Dermis microvascular lymphatic vessel endothelial cell (primary cell): ENCODE measurements at places on chromosomes 7 and 10.

DNA sequence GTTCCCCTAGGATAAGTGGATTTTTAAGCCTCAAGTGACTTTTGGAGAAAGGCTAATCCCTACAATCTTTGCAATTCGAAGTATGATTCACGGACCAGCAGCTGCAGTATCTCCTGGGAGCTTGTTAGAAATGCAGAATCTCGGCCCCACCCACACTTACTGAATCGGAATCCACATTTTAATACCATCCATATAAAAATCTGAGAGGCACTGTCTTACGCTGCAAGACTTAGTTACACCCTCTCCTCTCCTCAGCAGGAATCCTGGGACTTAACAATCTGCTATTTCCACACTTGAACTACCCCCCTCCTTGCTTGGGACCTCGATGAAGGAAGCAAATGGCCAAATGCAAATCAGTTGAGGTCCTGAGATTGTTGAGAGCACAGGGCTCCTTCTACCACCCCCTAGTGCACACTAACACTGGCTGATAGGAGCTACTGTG, 21.0 kb downstream of the ITPRIP start:
- no peak for DNase-seq

GRCh38 chr10:52599551-52600200, 172.9 kb downstream of the MBL2 start:
- DNase-seq, result no peak

DNA sequence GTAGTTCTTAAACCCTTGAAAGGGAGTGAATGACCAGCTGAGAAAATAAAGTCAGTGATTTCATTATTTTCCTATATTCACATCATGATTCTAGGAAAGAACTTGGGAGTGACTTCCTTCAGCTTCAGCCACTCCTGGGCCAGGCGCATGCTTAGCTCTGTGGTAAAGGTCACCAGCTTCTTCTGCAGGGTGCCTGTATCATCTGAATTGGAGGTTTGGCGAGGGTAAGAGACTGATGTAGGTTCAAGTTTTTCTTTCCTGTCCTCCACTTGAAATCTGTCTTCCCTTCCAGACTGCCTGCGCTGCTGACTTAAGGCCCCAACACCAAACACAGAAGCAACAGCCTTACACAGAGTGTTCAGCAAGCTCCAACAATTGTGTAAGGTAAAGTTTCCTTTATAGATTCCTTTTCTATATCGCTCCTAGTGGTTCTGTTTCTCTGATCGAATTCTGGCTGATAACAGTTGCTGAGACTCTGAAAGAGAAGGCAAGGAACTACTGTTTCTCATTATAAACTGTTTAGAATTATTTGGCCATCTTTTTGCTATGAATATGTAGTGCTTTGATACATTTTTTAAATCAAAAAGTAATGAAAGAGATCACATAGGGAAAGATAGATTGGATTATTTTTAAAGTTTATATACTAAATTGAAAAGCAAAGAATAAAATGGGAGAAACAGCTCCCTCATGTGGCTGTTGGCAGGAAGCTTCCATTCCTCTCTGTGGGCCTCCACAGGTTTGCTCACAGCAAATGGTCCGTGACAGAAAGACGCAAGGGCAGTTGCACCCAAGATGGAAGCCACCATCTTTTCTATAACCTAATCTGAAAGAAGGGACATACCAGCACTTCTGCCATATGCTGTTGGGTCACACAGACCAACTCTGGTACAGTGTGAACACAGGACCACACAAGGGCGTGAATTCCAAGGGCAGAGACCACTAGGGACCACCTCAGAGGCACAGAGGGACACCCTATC, 14.0 kb downstream of the GATAD1 start:
- peak; percentile 5 for DNase-seq

- no peak for DNase-seq
Observed at GRCh38 chr10:23912884-23913404, 296.0 kb upstream of the KIAA1217 start.

GRCh38 chr7:147078312-147078711, 961.7 kb downstream of the CNTNAP2 start:
- DNase-seq, result no peak

DNA sequence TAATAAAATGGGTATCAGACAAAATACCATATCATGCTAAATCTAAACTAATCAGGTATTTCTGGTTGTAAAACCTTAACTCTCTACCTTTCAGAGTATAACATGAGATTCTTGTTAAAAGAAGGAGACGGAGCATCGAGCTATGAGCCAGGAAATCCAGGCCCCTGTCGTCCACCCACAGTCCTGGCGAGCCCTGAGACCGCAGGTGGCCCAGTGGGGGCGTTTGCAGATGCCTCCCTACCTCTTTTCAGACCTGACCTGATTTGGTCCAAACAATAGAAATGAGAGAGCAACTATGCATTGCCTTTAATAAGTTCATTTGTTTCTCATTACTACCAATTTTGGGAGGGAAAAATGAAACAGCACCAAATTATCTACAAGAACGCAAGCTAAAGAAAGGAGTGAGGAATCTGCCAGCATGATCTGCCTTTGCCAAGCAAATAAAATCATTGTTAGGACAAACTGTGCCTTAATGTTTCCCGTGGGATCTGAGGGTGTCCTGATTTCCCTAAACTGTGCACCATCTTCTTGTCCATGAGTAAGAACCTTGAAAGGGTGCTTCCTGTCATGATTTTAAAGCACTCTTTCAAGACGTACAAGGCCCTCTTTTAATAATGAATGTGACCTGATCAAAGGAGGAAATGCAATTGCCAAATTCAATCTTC, 166.7 kb downstream of the TCERG1L start:
- no peak for DNase-seq

DNA sequence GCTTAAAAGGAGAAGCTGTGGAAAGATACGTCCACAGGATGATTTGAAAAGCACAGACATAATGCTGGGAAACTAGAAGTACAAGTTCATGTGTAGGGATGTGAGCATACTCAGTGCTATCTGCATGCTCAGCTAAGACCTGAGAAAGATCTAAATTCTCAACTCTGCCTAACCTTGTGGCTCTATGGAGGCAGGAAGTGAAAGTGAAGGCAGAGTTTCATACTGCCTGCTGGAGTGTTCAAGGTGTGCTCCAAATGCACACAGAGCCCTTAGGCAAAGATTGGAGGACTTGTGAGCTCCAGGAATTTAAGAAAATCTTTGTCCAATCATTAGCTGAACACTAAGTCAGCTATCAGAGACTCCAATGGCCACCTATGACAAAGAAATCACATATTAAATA, 190.9 kb downstream of the RNLS start:
- no peak for DNase-seq

GRCh38 chr7:732556-732955, 5.5 kb upstream of the PRKAR1B start:
- DNase-seq, result no peak

GRCh38 chr7:120837599-120837998, 20.3 kb downstream of the TSPAN12 start:
- DNase-seq, result no peak

GRCh38 chr10:52483587-52483986, 169.5 kb downstream of the DKK1 start:
- no peak for DNase-seq

GRCh38 chr7:133735222-133735621, 391.9 kb upstream of the LRGUK start:
- no peak for DNase-seq
